ENCODE measurements at places on chromosomes 6 and 20.

DNA sequence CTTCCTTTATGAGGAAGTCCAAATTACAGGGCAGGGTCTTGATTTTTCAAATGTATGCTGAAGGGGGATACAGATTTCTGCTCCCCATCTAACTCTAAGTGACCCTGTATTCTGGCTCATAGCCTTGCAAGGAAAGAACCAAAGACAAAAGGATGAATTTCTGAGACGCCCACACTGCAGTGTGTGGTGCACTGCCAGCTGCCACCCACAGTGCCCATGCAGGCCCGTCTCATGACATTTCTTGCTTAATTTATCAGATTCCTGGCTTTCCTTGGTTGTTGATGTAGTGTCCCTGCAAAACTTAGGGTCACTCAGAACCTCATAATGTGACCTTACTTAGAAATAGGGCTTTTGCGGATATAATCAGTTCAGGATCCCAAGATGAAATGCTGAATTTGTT is 68.0 kb downstream of the CBLN4 start:
- no peaks in the 10 kb centered on the region for H3K4me1 ChIP-seq
- no peak overlapping the region for H3K4me3 ChIP-seq
- no peaks in the 10 kb centered on the region for H3K36me3 ChIP-seq

- no peak for DNase-seq
- H3K36me3 ChIP-seq: no peaks in the 10 kb centered on the region
- H3K27me3 ChIP-seq: peaks cover 55% of the 10 kb centered on the region
- peaks cover 10% of the 10 kb centered on the region for H3K4me1 ChIP-seq
- no peak overlapping the region for H3K27ac ChIP-seq
These were observed 12.2 kb downstream of the PRDM13 start for GRCh38 chr6:99618649-99619408.

GRCh38 chr6:87870556-87870955 is 168.5 kb upstream of the AKIRIN2 start:
- H3K4me3 ChIP-seq: no peak overlapping the region
- no peaks in the 10 kb centered on the region for H3K36me3 ChIP-seq
- no peak overlapping the region for H3K27ac ChIP-seq
- H3K27me3 ChIP-seq: no peaks in the 10 kb centered on the region

DNA sequence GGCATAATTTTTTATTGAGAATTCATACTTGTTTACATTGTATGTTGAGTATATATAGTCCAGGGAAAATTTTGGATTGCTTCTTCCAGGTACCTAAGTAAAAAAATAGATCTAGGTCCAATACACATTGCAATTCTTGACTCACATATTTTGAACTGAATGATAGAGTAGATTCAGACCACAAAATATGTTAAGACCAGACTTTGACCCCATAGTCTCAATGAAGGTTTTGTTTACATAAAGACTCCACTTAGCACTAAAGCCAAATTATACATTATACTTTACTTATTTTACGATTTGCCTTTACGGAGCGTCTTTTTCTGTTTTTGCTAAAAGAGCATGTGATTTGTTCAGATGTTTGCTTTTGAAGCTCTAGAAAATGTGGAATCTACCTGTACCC is 144.1 kb upstream of the PTCHD4 start:
- no peaks in the 10 kb centered on the region for H3K4me1 ChIP-seq
- DNase-seq: no peak
- no peaks in the 10 kb centered on the region for H3K27me3 ChIP-seq

- H3K36me3 ChIP-seq: no peaks in the 10 kb centered on the region
- DNase-seq: no peak
- H3K4me1 ChIP-seq: no peaks in the 10 kb centered on the region
- H3K4me3 ChIP-seq: no peak overlapping the region
- H3K27me3 ChIP-seq: no peaks in the 10 kb centered on the region
These were observed 20.7 kb downstream of the ABHD12 start for GRCh38 chr20:25369971-25370370.

GRCh38 chr6:133740816-133741215 is 148.1 kb upstream of the TCF21 start:
- no peaks in the 10 kb centered on the region for H3K36me3 ChIP-seq
- no peak overlapping the region for H3K27ac ChIP-seq
- H3K27me3 ChIP-seq: no peaks in the 10 kb centered on the region
- DNase-seq: no peak
- no peak overlapping the region for H3K4me3 ChIP-seq
- no peaks in the 10 kb centered on the region for H3K4me1 ChIP-seq
